Pulmonary artery endothelial cell (primary cell): ENCODE measurements at places on chromosomes 1 and 21. TPM values are rescaled to one million over a fixed set of nuclear protein-coding genes. Genes with fewer than 3 reads are reported as not detected.

The APOBEC4 gene
- not detected in 2 replicates for total RNA-seq

GRCh38 chr1:247962911-247963588, 2.0 kb upstream of the OR2AK2 start:
- DNase-seq: no peak

DNA sequence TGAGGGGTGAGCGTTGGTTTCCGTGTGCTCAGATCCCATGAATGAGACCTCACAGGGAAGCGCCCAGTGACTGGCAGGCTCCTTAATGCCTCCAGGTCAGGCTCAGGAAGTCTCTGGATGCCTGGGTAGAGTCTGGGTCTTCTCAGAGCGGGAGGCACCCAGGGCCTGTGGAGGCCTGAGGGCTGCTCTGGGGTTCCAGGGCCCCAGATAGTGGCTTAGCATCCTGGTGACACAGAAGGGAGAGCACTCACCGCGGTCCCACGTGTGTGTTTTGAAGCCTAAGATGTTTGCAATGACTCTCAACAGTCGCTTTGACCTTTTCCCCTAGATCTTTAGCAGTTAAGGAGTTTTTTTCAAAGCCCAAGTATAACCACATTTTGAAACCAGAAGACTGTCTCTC, 25.0 kb downstream of the PRMT2 start:
- DNase-seq: no peak

GRCh38 chr1:235946571-235946981, 79.9 kb upstream of the LYST start:
- no peak for DNase-seq
